ENCODE measurements at places on chromosomes 3 and 15.
A peak's percentile ranks its signal among the peaks of the same experiment; 100 is the strongest.

DNA sequence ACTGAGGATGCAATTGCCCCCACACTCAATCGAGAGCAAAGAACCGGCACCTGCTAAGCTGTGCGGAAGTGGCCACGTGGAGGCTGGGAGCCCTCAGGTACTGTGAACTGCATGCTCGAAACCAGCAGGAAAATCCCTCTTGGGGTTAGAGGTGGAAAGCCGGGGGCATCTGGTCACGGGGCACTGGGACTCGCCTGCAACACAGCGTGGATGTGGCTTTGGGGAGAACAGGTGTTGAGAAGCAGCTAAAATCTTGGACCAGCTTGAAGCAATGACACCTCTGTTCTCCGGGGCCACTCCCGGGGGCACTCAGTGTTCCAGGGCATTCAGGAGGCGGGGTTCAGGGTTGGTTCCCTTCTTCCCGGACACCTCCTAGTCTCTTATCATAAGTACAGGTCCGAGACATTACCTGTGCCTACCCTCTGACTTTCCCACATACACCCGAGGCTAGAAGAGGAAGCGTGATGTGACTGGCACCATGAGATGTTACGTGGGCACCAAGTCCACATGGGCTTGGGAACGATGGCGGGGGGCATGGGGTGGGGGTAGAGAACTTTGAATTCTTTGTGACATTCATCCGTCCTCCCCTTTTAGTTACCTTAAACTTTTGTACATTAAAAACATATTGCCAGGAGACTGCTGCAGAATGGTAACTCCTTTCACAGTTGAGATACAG, 172.0 kb downstream of the ADAMTS17 start:
- no peak for DNase-seq

DNA sequence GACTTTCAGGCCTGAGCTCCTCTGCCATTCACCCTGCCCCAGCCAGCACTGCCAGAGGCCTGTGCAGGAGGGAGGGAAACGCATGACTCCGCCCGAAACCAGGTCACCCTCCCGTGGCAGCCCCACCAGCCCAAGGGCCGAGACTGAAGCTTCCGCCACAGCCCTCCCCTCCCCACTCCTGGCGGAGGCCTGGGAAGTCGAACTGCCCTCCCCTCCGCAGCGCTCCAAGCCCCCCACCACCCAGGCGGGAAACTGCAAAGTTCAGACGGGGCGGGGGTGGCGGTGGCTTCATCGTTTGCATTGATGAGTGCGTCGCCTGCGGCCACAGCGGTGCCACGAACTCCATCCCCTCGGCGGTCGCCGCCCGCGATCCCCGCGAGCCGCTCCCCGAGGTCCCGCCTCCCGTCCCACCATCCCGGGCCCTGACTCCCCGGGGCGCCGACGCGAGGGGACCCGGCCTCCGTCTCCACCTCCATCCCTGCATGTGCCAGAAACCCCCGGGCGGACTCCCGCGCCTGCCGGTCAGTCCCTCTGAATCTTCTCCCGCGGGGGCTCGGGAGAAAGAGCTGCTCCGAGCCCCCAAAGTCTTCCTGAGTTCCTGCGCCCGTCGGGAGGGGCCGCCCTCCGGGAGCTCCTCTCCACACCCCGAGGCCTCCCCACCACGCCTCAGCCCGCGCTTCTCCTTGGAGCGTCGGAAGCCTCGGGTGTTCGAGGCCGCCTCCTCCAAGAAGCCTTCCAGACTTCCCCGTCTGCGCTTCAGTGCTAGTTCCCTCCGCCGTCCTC, 698 bp downstream of the MELTF start:
- no peak for DNase-seq

DNA sequence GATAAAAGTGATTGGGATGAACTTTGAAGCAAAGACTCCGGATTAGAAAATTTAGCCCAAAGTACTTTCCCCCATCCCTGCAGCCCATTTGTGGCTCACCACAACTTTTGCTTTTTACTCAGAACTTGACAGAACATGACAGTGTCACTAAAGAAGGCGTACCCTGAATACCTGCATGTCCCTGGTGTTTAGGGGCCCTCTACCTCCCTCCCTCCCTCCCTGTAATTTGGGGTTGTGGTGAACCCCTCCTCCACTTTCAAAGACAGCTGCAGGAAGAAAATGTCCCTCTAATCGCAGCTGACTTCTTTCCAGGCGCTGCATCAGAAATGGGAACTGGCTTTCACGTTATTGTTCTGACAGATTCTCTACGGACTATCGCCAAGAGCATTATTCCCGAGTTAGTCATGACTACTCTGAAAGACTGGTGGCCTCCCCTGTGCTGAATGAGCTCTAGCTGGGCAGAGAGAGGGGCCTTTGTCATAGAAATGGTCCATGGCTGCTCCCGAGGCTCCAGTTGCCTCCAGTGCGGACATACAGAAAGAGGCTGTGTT, 93.2 kb upstream of the ARHGEF3 start:
- DNase-seq, result peak; percentile 25

GRCh38 chr3:176994891-176995781, 202.1 kb downstream of the TBL1XR1 start:
- no peak for DNase-seq

GRCh38 chr3:13411186-13411860, 8.8 kb downstream of the NUP210 start:
- DNase-seq, result no peak

- DNase-seq, result no peak
Measured at GRCh38 chr15:52021128-52021671, 2.2 kb downstream of the MAPK6 start.

GRCh38 chr3:61560517-61561373, 626 bp upstream of the PTPRG start:
- DNase-seq, result peak; percentile 62

DNA sequence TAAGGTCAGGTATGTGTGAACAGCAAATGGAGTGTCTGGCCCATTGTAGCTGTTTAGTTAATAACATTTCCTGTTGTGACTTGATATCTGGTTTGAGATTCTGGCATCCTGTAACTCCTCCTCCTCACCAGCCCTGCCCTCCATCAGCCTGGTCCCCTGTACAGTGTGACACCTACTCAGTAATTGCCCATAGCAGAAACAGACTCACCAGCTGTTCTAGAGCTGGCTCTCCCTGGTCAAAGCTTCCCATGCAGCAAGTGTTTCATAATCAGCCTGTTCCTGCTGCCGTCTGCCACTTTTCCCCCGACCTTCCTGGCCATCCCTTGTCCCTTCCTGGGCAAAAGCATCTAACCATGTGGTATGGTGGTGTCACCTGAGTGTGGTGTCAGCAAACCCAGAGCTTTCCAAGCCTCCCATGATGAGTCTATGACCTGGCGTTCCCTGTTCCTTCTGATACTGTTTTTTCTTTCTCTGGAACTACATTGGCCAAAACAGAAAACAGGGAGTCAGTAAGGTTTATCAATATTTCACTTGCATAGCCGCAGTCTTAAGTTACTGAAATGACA, 55.4 kb downstream of the B3GALNT1 start:
- no peak for DNase-seq

DNA sequence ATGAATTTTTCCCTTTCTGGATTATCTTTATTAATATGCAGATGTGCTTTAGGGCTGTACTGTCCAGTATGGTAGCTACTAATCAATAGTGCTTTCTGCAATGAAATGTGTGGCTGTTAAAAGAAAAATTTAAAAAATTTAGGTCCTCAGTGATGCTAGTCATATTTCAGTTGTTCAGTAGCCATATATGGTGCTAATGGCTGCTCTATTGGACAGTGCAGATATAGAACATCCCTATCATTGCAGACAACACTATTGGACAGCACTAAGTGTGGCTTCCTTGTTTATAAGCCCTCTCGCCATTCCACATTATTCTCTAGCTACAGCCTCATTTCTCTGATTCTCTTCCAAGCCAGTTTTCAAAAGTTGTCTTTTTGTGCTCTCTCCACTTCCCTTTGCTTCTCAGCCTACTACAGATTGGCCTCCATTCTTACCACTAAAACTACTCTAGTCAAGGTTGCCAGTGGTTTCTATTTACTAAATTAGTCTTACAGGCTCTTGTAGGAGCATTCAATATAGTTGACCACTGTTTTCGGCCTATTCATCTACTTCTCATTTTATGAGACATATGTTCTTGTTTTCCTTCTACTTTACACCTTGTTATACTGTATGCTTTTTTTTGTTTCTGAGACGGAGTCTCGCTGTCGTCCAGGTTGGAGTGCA, 9.5 kb downstream of the MAPK6 start:
- no peak for DNase-seq

DNA sequence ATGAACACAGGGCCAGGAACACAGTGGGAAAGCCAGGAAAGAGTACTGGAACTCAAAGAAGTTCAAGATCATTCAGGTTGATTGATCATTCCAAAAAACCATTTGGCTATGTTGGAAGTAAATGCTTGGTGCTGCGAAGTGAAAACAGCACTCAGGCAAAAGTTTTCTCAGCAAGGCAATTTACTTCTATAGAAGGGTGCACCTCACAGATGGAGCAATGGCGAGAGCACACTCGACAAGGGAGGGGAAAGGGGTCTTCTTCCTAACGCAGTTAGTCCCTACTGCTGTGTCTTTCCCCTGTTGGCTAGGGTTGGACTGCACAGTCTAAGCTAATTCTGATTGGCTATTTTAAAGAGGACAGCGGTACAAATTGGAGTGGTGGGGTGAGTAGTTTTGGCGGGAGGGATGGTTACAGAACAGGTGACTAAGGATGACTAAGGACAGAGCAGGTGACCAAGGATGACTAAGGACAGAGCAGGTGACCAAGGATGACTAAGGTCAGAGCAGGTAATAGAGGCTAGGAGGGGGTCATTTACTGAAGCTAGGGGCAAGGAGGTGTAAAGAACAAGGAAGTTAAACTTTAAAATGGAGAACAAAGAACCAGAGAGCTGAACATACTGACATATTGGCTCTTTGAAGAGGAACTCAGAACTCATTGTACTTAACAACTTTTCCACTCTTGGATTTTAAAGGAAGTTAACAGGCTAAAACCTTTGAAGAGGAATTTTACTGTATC, 43.3 kb downstream of the HOMER2 start:
- no peak for DNase-seq

DNA sequence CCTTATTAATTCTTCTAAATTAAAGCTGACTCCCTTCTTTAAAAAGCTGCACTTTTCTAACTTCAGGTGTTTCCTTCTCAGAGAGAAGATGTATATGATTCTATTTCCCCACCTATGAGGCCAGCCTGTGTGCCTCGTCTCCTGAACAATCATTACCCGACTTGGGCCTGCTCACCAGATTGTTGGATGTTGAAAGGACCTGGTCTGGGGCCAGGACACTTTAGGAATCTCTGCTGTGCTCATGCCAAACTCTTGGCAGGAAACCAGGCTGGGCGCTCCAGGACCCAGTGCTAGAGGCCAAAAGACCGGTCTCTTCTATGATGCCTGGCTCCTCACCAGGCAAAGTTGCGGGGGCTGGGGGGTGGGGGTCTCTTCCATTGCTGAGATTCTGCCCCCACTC, 16.9 kb upstream of the LRRC31 start:
- DNase-seq, result peak; percentile 28

DNA sequence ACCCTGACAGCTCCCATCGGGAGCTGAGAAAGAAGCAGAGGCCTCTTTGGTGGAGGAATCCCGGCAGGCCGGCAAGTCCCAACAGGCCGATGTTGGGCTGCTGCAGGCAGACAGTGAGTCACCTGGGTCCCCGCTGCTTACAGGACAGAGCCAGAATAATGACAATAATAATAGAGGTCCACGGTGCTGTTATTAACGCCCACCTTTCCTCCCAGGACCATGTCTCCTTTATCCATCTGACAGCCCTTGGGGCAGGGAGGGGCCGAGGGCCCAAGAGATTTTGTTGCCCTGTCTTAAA, 29.3 kb upstream of the MAGEF1 start:
- DNase-seq, result no peak

- peak; percentile 80 for DNase-seq
Measured at GRCh38 chr15:45166834-45167630, 20.7 kb downstream of the SHF start.

DNA sequence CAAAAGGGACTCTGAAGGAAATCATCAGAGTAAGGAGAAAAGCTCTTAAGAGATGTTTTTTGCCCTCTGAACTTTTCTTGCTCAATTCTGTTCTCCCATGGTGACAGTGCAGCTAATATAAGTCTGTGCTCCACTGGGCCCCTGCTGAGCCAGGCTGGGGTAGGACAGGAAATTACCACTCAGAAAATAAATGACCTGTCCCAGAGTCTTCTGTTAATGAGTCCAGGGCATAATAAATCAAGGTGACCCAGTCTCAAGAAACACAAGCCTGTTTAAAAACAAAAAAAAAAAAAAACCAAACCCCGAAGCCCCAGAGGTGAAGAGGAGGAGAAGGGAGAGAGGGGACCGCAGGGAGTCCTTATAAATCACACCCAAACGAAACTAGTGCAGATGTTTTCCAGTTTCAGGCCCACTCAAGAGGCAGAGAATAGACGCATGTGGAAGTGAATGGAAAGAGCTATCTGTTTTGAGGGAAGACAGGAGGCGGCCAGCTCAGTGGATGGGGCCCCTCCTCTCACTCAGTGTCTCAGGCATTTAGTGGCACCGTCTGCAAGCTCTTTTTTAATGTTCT, 59.8 kb upstream of the BOC start:
- no peak for DNase-seq

- DNase-seq, result no peak
Measured at GRCh38 chr15:25510146-25510545, 71.3 kb upstream of the UBE3A start.

DNA sequence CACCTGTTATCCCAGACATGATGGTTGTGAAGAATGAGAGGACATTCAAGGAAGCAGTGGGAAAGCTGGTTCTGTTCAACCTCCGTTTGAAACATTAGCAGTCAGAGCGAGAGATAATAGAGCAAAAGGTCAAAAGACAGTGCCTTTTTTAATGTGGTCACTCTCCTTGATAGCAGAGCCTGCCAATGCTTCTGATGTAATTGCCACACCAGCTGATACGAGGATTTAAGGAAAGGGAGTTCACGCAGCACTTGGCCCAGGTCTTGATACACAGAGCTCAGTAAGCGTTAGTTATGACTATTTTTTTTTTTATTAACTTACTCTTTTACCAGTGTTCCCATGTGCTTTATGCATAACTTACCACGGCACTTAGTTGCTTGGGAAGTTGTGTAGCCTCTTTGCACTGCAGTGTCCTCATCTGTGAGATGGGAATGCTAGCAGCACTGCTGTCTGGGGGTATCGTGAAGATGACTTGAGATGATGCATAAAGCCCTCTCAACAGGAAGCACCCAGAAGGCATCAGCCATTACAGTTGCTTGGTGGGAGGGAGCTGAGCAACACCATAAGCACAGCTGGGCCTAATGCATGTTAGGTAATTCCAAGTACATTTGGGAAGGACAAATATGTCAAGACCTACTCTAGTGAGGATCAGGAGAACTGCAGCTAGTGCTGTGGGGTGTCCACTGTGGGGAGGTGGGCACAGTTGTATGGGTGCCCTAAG, 123.3 kb upstream of the RASGRP1 start:
- no peak for DNase-seq

- DNase-seq, result no peak
Measured at GRCh38 chr3:159620873-159621272, 367.8 kb upstream of the IL12A start.

GRCh38 chr3:184740509-184741258, 28.8 kb upstream of the MAGEF1 start:
- DNase-seq, result no peak

- no peak for DNase-seq
Measured at GRCh38 chr3:134762016-134762415, 33.0 kb upstream of the EPHB1 start.

- DNase-seq, result no peak
Measured at GRCh38 chr15:63473007-63473748, 31.2 kb upstream of the USP3 start.

- no peak for DNase-seq
Measured at GRCh38 chr3:155076888-155077287, 3.2 kb upstream of the MME start.

All from substantia nigra (tissue), 51 donors.